ENCODE measurements at places on chromosomes 6 and 20.
A peak's percentile ranks its signal among the peaks of the same experiment; 100 is the strongest.

GRCh38 chr20:16279320-16279719 lies 293.9 kb downstream of the KIF16B start:
- DNase-seq = no peak

GRCh38 chr6:11847515-11848345 lies 69.1 kb upstream of the ADTRP start:
- no peak for DNase-seq

DNA sequence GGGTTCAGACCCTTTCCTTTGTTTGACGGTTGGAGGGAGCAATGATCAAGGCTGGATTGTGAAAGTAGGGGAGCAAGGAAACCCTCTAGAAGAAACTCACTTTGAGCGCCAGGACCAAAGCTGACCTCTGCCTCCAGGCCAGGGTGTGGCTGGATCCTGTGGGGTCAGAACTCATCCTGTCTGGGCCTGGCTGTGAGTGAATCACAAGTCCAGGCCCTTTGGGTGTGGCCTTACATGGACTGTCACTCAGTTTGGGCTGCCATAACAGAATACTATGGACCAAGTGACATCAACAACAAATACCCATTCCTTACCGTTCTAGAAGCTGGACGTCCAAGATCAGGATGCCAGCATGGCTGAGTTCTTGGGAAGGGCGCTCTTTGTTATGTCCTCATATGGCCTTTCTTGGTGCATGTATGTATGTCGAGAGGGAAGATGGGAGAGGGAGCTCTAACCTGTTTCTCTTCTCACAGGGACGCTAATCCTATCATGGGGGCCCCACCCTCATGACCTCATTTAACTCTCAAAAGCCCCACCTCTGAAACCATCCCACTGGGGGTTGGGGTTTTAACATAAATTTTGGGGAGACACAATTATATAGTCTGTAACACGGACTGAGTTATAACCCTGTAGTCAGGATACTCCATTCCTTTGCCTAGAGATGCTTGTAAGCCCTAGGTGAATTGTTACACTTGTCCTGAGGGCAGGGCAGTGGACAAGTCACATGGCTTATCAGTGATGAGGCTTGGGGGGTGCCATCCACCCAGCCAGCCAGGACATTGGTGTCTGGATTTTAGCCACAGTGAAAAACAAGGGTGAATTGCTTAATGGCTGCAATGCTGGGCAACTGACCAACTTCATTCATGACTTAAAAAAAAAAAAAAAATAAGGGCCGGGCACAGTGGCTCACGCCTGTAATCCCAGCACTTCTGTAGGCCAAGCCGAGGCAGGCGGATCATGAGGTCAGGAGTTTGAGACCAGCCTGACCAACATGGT lies 80.0 kb downstream of the TRMT11 start:
- no peak for DNase-seq

GRCh38 chr6:88890860-88891845 lies 72.3 kb downstream of the RNGTT start:
- no peak for DNase-seq

GRCh38 chr20:35616465-35617396 lies 1.1 kb downstream of the SPAG4 start:
- DNase-seq = peak; percentile 96

DNA sequence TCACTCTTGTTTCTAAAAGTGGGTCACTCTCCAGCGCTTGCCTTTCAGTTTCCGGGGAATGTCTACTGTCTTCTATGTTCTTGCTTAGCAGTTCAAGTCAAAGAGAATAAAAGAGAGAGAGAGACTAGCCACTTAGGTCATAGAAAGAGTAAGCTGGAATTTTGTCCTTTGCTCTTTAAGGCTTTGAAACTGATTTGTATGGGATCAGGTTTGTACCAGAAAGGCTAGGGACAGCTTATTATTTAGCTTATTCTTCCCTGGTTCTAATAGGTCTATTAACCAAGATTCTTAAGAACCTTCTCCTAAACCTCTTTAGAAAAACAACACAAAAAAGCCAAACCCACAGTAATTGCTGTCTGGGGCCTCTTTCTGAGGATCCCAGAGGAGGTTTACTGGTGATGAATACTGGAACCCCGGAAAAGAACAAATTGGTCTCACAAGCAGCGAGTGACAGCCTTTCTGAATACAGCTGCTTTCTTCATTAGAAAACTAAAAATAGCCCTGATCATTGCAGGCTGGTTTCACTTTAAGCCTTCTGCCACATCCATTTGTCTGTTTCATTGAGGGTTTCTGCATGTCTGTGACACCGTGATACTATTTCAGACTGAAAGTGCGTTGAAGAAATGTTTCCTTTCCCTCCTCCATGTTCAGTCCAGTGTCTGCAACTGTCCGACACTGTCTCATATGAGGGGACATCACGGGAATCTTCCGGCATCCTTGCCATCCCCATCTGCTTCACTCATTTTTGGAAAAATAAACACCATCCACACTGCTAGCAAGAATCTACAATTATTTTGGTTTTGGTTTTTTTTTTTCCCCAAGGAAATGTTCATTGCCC lies 75.1 kb upstream of the ATXN1 start:
- no peak for DNase-seq

Measured in GM04503 (cell line).